ENCODE measurements at places on chromosomes 5 and 9. TPM values are rescaled to one million over a fixed set of nuclear protein-coding genes. Genes with fewer than 3 reads are reported as not detected.

The ADGRV1 gene
- total RNA-seq: 0.50 TPM

The CCDC69 gene
- 217 TPM for total RNA-seq

DNA sequence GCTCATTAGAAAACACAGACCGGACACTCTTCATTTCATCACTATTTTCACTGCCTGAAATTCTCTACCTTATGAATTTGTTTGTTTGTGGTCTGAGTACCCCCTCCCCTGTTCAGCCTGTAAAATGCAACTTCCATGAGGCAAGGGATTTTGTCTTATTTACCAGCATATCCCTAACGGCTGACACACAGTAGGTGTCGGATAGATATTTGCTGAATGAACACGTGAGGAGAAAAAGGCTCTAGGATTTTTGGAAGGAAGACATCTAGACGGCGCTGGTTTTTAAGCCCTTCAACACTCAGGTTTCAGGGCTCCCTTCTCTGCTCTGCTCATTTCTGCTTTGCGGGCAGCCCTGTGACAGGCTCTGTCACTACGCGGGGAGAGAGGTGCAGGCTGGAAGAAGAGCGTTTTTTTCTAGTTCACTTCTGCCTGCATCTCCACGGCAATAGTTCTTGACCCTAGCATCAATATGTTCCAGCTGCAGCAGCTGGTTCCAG is 41.0 kb downstream of the KCNMB1 start:
- H3K27ac ChIP-seq: no peak overlapping the region
- no peak for DNase-seq
- no peak overlapping the region for H3K4me3 ChIP-seq
- no peaks in the 10 kb centered on the region for H3K27me3 ChIP-seq

DNA sequence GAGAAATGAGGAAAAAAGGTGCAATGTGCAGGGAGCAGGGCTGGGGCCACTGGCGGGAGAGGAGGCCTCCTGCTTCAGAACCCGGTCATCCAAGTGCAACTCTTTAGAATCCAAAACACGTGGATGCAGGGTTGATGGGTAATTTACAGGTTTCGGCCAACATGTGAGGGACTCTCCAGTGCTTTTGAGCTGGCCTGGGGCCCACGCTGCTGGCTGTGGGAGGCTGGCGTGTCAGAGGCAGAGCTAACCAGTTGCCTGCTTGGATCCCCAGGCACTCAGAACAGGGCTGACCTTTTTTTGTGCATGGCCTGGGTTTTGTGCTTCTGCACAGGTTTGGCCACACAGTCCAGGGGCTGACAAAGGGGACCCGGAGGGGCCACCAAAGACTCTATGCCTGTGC is 61.6 kb downstream of the GADD45G start:
- no peaks in the 10 kb centered on the region for H3K27me3 ChIP-seq
- H3K4me1 ChIP-seq: peaks cover 16% of the 10 kb centered on the region
- H3K36me3 ChIP-seq: no peaks in the 10 kb centered on the region
- no peak overlapping the region for H3K27ac ChIP-seq

GRCh38 chr5:154474396-154475334 is 3.4 kb downstream of the HAND1 start:
- H3K27ac ChIP-seq: no peak overlapping the region
- H3K36me3 ChIP-seq: no peaks in the 10 kb centered on the region
- no peak for DNase-seq
